Stomach (tissue), 19 donors: ENCODE measurements at places on chromosomes 4 and X. TPM values are rescaled to one million over a fixed set of nuclear protein-coding genes. Genes with fewer than 3 reads are reported as not detected.

DNA sequence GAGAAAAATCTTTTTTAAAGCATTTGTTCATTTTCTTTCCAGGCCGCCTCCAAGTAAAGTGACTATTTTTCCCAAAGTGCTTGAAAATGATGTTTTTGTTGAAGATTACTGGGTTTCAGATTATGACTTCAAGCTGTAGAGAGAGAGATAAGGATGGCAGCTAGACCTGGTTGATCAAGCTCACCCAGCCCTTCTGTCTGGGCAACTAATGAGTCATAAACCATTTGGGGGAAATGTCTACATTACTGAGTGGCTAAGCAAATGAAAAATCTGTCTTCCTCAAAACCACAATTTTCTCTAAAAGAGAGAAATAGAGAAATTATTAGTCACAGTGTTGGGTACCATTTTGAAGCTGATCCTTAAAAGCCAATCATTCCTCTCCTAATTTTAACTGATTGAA lies 355.4 kb upstream of the CPEB2 start:
- H3K36me3 ChIP-seq, result no peaks in the 10 kb centered on the region
- DNase-seq, result no peak
- no peaks in the 10 kb centered on the region for H3K27me3 ChIP-seq

- no peak for DNase-seq
- H3K27me3 ChIP-seq, result no peaks in the 10 kb centered on the region
- no peak overlapping the region for H3K27ac ChIP-seq
- H3K36me3 ChIP-seq, result no peaks in the 10 kb centered on the region
- peaks cover 10% of the 10 kb centered on the region for H3K4me1 ChIP-seq
- H3K4me3 ChIP-seq, result no peak overlapping the region
Observed at GRCh38 chr4:148341980-148342800, 100.0 kb downstream of the NR3C2 start.

DNA sequence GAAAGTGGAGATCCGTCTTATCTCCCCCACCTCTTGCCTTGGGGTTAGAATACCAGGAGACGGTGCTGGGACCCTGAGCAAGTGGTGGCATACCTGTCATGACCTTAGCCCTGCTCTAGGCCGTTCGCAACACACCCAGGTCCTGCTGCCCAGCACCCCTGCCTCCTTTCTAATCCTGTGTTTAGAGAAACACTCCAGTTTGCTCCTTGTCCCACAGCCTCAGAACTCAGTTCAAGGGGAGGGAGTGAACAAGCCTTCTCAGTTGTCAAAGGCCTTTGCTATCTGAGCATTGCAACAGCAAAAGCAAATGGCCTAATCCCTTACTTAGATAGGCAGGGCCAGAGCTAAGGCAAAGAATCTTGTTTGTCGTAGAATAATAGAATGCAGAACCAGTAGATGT lies 67.9 kb downstream of the CHRNA9 start:
- peaks cover 10% of the 10 kb centered on the region for H3K4me1 ChIP-seq
- H3K4me3 ChIP-seq, result no peak overlapping the region
- no peaks in the 10 kb centered on the region for H3K36me3 ChIP-seq
- H3K27me3 ChIP-seq, result no peaks in the 10 kb centered on the region

GRCh38 chr4:55444827-55445226 lies 49.1 kb downstream of the TMEM165 start:
- no peak overlapping the region for H3K27ac ChIP-seq
- no peaks in the 10 kb centered on the region for H3K27me3 ChIP-seq
- H3K4me3 ChIP-seq, result no peak overlapping the region
- peaks cover 76% of the 10 kb centered on the region for H3K36me3 ChIP-seq
- DNase-seq, result no peak

GRCh38 chrX:68443155-68443868 lies 10.0 kb upstream of the OPHN1 start:
- no peak for DNase-seq
- no peaks in the 10 kb centered on the region for H3K27me3 ChIP-seq
- peaks cover 6% of the 10 kb centered on the region for H3K4me1 ChIP-seq
- H3K27ac ChIP-seq, result no peak overlapping the region

DNA sequence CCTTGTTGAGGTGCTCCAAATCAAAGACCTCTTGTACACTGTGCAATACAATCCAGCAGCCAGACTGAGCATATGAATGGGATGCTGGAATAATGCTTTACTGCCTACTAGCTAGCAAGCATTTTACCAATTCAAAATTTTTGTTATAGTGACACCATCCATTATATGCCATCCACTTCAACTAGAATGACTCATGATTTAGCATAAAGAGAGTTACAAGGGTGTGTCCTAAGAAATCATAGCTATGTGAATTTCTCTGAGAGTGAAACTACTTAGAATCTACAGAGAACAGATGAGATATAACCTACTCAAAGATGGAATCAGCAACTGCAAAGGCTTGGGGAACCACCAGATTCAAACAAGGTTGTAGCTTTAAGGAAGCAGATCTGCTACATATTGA lies 221.9 kb downstream of the LHFPL1 start:
- H3K27ac ChIP-seq, result no peak overlapping the region
- H3K27me3 ChIP-seq, result no peaks in the 10 kb centered on the region
- DNase-seq, result no peak
- no peaks in the 10 kb centered on the region for H3K4me1 ChIP-seq
- H3K36me3 ChIP-seq, result no peaks in the 10 kb centered on the region
- no peak overlapping the region for H3K4me3 ChIP-seq

DNA sequence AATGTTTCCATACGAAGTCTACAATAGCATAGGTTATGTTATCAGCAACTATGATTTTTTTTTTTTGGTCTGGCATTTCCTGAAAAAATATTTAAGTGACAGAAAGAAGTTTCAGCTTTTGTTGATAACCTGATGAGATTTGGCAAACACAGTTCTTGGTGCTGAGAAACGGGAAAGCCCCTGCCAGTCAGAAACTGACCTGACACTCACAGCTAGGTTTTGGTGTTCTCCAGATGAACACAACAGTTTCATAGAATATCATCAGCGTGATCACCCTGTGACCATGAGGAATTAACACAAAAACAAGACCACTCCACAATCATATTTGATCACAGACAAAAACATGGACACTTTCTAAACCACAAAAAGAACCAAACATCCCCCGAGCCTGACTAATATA lies 152.5 kb upstream of the DCAF8L1 start:
- H3K27ac ChIP-seq, result no peak overlapping the region
- H3K4me3 ChIP-seq, result no peak overlapping the region
- H3K4me1 ChIP-seq, result no peaks in the 10 kb centered on the region
- H3K27me3 ChIP-seq, result no peaks in the 10 kb centered on the region
- no peaks in the 10 kb centered on the region for H3K36me3 ChIP-seq
- no peak for DNase-seq

DNA sequence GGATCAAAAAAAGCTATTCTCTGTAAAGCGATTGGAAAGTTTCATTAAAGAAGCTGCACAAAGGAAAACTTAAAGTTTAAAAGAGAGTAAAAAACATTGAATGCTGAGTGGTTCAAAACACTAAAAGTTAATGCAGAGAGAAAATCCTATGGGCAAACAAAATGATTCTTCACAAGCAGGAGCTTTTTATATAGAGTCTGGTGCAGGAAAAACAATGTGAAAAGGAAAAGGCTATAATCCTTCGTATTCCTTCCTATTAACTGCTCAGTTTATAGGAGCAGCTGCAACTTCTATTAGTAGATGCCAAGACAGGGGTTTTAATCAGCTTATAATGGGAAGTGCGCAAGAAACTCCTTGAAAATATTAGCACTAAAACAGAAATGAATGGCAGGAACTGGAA lies 100.7 kb downstream of the PDGFC start:
- no peaks in the 10 kb centered on the region for H3K36me3 ChIP-seq
- DNase-seq, result no peak
- peaks cover 6% of the 10 kb centered on the region for H3K4me1 ChIP-seq
- no peak overlapping the region for H3K27ac ChIP-seq
- no peaks in the 10 kb centered on the region for H3K27me3 ChIP-seq

- H3K36me3 ChIP-seq, result no peaks in the 10 kb centered on the region
- no peak for DNase-seq
- H3K4me3 ChIP-seq, result no peak overlapping the region
- no peaks in the 10 kb centered on the region for H3K27me3 ChIP-seq
Observed at GRCh38 chr4:125994024-125994423, 679.3 kb downstream of the FAT4 start.

GRCh38 chr4:140003876-140004548 lies 150.0 kb downstream of the MAML3 start:
- DNase-seq, result no peak
- peaks cover 7% of the 10 kb centered on the region for H3K4me1 ChIP-seq
- no peaks in the 10 kb centered on the region for H3K36me3 ChIP-seq
- peak overlapping the region; percentile 35 for H3K4me3 ChIP-seq

DNA sequence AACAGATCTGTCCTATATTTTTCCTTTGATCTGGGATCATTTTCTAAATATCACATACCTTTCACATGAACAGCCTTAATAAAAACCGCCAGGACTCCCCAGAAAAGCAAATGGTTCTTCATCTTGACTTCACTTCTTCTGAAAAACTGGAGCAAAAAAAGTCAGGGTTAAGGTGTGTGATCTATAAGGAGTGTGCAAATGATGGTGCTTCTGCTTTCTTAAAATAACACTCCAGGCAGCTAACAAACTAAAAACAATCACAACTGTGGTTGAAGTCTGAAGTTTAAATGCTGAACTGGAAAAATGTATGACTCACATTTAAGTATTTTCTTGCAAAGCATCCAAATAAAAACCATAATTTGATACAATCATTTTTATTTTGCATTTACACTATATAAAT lies at the start of gene JCHAIN:
TSS of gene JCHAIN (minus strand) at position 140 of the 400 bp plus-strand sequence. CDS start at position 122, 18 bp downstream.
- no peaks in the 10 kb centered on the region for H3K27me3 ChIP-seq
- H3K27ac ChIP-seq, result no peak within 1 kb of the TSS
- DNase-seq, result no peak
- no peaks in the 10 kb centered on the region for H3K4me1 ChIP-seq
- no peaks in the 10 kb centered on the region for H3K36me3 ChIP-seq

GRCh38 chr4:116358633-116359222 lies 726.6 kb downstream of the TRAM1L1 start:
- no peaks in the 10 kb centered on the region for H3K36me3 ChIP-seq
- H3K27ac ChIP-seq, result no peak overlapping the region
- DNase-seq, result peak; percentile 78
- no peaks in the 10 kb centered on the region for H3K27me3 ChIP-seq

- no peaks in the 10 kb centered on the region for H3K27me3 ChIP-seq
- H3K4me1 ChIP-seq, result no peaks in the 10 kb centered on the region
- H3K4me3 ChIP-seq, result no peak overlapping the region
- no peak for DNase-seq
- no peaks in the 10 kb centered on the region for H3K36me3 ChIP-seq
- no peak overlapping the region for H3K27ac ChIP-seq
Observed at GRCh38 chr4:172543249-172543648, 625.4 kb upstream of the GALNT7 start.

GRCh38 chr4:104901438-104901837 lies 245.2 kb upstream of the TET2 start:
- no peaks in the 10 kb centered on the region for H3K4me1 ChIP-seq
- H3K27ac ChIP-seq, result no peak overlapping the region
- no peaks in the 10 kb centered on the region for H3K27me3 ChIP-seq

DNA sequence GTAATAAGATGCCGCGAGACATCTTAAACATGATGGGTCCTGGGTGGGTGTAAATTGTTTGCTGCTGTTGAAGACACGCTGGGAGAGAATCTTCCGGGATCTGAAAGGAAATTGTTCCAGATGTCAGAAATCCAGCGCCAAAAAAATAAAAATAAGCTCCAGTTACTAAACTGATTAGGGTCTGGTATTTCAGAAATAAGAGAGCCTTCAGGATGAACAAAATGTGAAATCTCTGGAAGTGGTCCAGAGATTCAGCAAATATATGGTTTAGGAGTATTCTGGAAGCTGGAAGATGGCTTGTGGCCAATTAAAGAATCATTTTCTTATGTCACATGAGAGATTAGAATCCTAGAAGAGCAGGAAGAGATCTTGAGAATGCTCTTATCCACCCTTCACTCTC lies 75.8 kb upstream of the NHS start:
- H3K4me3 ChIP-seq, result no peak overlapping the region
- no peak overlapping the region for H3K27ac ChIP-seq
- no peaks in the 10 kb centered on the region for H3K4me1 ChIP-seq
- H3K27me3 ChIP-seq, result no peaks in the 10 kb centered on the region

GRCh38 chrX:47864300-47864699 lies 27.6 kb downstream of the ZNF81 start:
- no peak for DNase-seq
- H3K4me1 ChIP-seq, result no peaks in the 10 kb centered on the region
- no peak overlapping the region for H3K27ac ChIP-seq
- no peak overlapping the region for H3K4me3 ChIP-seq

DNA sequence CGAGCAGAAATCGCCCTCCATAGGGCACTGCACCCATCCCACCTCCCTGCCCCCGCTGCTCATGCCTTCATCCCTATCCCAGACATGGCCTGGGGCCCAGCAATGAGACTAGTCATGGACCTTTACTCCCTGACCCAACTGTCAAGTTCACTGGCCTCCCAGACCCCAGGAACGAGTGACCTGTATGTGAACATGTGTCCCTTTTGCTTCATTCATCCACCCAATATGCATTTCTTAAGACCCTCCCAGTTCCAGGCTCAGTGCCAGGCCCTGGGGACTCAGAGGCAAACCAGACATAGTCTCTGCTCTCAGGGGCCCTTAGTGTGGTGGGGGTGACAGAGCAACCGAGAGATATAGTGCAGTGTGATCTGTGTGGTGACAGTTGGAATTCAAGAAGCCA lies 67.0 kb downstream of the EFNB1 start:
- DNase-seq, result peak; percentile 46
- H3K36me3 ChIP-seq, result no peaks in the 10 kb centered on the region
- H3K4me1 ChIP-seq, result peaks cover 13% of the 10 kb centered on the region

GRCh38 chrX:11609109-11609508 lies 56.6 kb downstream of the ARHGAP6 start:
- H3K4me3 ChIP-seq, result no peak overlapping the region
- DNase-seq, result no peak
- H3K27me3 ChIP-seq, result no peaks in the 10 kb centered on the region
- H3K4me1 ChIP-seq, result no peaks in the 10 kb centered on the region

- no peaks in the 10 kb centered on the region for H3K36me3 ChIP-seq
- DNase-seq, result no peak
- peaks cover 47% of the 10 kb centered on the region for H3K4me1 ChIP-seq
- no peak overlapping the region for H3K4me3 ChIP-seq
- H3K27me3 ChIP-seq, result no peaks in the 10 kb centered on the region
Observed at GRCh38 chr4:10022346-10023049, 1.2 kb upstream of the SLC2A9 start.

GRCh38 chrX:65697211-65697641 lies 29.8 kb downstream of the MSN start:
- no peaks in the 10 kb centered on the region for H3K27me3 ChIP-seq
- H3K4me1 ChIP-seq, result no peaks in the 10 kb centered on the region
- H3K27ac ChIP-seq, result peak overlapping the region; percentile 37
- H3K4me3 ChIP-seq, result no peak overlapping the region
- DNase-seq, result no peak
- H3K36me3 ChIP-seq, result no peaks in the 10 kb centered on the region

The CFAP299 gene
- total RNA-seq, result not detected

The ASB11 gene
- 2.9 TPM for total RNA-seq

The SH3RF1 gene
- 21.4 TPM for total RNA-seq

The MTTP gene
- 39.1 TPM for total RNA-seq

The CPXCR1 gene
- total RNA-seq, result not detected

The SYTL5 gene
- total RNA-seq, result 18.9 TPM

The FAM241A gene
- 8.4 TPM for total RNA-seq

The ARL9 gene
- not detected for total RNA-seq

The MPP1 gene
- total RNA-seq, result 3.5 TPM

The SMIM43 gene
- total RNA-seq, result not detected

The MAGEB1 gene
- total RNA-seq, result not detected

The MAGEB4 gene
- total RNA-seq, result not detected

The ANXA10 gene
- total RNA-seq, result 194 TPM

The TMSB15C gene
- not detected for total RNA-seq
